Neuronal stem cell (in vitro differentiated cells): ENCODE measurements at places on chromosomes 7 and 10.
A peak's percentile ranks its signal among the peaks of the same experiment; 100 is the strongest.

DNA sequence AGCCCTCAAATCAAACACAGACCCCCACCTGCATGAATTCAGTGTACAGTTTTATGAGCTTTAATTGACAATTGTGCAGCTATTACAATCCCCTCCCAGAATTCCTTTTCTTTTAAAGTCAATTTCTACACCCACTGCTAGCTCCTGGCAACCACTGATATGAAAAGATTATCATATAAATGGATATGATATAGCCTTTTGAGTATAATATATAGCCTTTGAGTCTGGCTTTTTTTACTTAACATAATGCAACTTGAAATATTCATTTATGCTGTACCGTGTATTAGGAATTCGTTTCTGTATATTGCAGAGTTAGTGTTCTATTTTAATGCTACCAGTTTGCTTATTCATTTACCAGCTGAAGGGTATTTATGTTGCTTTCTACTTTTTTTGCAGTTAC lies 127.7 kb downstream of the CCSER2 start:
- no peak overlapping the region for H3K27ac ChIP-seq
- no peak for DNase-seq
- H3K36me3 ChIP-seq: no peaks in the 10 kb centered on the region
- no peak overlapping the region for H3K4me3 ChIP-seq

GRCh38 chr10:110664483-110665420 lies 20.6 kb downstream of the RBM20 start:
- H3K27me3 ChIP-seq: peaks cover 39% of the 10 kb centered on the region
- no peak overlapping the region for H3K27ac ChIP-seq
- H3K4me1 ChIP-seq: no peaks in the 10 kb centered on the region
- no peak for DNase-seq

GRCh38 chr7:24545215-24545614 lies 28.0 kb upstream of the PALS2 start:
- H3K27me3 ChIP-seq: no peaks in the 10 kb centered on the region
- peaks cover 2% of the 10 kb centered on the region for H3K4me1 ChIP-seq
- no peak overlapping the region for H3K4me3 ChIP-seq

- H3K36me3 ChIP-seq: peaks cover 49% of the 10 kb centered on the region
- H3K27ac ChIP-seq: no peak overlapping the region
- H3K4me3 ChIP-seq: no peak overlapping the region
- no peak for DNase-seq
Measured at GRCh38 chr7:100360135-100360854, 2.4 kb downstream of the PILRB start.

DNA sequence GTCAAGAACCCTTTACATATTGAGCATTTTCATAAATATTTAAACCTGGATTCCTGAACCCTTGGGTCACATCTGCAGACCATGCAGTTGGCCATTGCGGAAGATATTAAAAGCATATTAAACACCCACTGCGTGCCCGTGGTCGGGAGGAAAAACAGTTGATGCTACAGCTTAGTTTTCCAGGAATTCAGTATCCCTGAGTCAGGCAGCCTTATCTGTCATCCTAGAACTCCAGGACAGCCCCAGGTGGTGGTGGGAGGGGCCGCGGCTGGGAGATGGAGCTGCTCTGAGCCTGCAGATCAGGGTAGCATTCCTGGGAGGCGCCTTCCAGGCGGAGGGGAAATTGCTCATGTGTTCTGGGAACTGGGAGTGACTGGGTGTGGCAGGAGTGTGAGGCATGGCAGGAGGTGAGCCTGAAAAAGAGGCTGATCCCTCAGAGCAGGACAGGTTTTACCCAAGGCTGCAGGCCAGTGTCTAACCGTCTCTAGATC lies 222.9 kb upstream of the SH2B2 start:
- no peaks in the 10 kb centered on the region for H3K27me3 ChIP-seq
- no peak overlapping the region for H3K4me3 ChIP-seq
- H3K36me3 ChIP-seq: no peaks in the 10 kb centered on the region
- H3K4me1 ChIP-seq: peaks cover 10% of the 10 kb centered on the region

DNA sequence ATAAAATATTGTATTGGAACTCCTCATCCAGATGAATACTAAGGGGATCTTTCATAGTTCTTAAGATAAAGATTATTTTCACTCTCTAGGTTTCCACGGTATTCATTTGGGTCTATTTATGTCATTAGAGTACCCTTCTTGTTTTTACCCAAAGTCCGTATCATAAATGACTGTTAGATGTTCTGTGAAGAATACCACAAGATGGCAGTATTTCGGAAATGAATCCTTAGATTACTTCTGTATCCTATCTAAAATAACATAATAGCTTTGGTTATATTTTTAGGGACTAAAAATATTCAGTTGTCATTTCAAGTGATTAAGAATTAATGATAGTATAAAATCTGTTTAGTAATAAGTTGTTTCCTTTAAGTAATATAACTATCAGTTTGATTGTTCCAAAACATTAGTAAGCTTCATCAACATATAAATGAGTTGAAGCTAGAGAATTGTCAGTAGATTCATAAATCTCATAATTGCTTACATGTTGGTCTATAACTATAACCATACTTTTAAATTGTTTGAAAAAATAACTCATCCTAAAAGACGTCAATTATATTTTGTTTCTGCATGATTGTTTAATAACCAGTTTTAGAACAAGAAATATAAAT lies 337.5 kb upstream of the KCND2 start:
- H3K27me3 ChIP-seq: no peaks in the 10 kb centered on the region
- DNase-seq: peak; percentile 4
- H3K4me3 ChIP-seq: no peak overlapping the region
- no peak overlapping the region for H3K27ac ChIP-seq

DNA sequence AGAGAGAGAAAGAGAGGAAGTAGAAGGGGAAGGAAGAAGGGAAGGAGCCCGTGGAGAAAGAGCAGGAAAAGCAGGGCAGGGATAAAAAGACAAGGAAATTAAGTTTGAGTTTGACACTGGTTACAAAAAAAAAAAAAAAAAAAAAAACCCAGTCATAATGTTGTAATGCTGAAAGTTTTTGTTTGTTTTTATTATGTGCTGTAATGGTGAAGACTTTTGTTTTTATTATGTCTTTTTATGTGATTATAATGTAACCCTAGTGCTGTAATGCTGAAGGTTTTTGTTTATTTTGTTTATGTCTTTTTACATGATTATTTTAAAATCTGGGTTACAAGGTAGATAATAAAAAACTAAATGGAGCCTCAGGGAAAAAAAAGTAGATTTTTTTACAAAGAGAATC lies 184.8 kb downstream of the SEMA3A start:
- no peaks in the 10 kb centered on the region for H3K4me1 ChIP-seq
- H3K27me3 ChIP-seq: no peaks in the 10 kb centered on the region
- H3K36me3 ChIP-seq: no peaks in the 10 kb centered on the region
- no peak overlapping the region for H3K4me3 ChIP-seq
- H3K27ac ChIP-seq: no peak overlapping the region

DNA sequence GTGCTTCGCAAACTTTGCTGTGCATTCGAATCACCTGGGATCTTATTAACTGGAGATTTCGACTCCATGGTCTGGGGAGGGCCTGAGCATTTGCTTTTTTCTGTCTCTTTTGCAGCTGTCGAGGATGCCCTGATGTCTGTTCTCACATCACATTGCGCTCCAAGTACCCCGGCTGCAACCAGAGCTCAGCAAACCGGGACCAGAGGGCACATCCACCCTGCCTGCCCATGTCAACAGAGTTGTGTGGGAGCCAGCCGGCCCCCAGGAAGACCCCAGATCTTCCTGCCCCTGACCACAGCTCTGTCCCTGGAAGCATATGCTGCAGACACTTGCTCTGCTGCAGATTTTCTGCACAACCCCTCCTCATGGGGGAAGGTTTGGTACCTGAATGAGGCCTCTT lies 180.8 kb downstream of the ADARB2 start:
- no peak overlapping the region for H3K27ac ChIP-seq
- no peak overlapping the region for H3K4me3 ChIP-seq
- no peak for DNase-seq
- H3K27me3 ChIP-seq: no peaks in the 10 kb centered on the region

GRCh38 chr10:121070275-121071070 lies 219.3 kb downstream of the WDR11 start:
- no peak for DNase-seq
- peaks cover 2% of the 10 kb centered on the region for H3K4me1 ChIP-seq
- no peaks in the 10 kb centered on the region for H3K36me3 ChIP-seq

DNA sequence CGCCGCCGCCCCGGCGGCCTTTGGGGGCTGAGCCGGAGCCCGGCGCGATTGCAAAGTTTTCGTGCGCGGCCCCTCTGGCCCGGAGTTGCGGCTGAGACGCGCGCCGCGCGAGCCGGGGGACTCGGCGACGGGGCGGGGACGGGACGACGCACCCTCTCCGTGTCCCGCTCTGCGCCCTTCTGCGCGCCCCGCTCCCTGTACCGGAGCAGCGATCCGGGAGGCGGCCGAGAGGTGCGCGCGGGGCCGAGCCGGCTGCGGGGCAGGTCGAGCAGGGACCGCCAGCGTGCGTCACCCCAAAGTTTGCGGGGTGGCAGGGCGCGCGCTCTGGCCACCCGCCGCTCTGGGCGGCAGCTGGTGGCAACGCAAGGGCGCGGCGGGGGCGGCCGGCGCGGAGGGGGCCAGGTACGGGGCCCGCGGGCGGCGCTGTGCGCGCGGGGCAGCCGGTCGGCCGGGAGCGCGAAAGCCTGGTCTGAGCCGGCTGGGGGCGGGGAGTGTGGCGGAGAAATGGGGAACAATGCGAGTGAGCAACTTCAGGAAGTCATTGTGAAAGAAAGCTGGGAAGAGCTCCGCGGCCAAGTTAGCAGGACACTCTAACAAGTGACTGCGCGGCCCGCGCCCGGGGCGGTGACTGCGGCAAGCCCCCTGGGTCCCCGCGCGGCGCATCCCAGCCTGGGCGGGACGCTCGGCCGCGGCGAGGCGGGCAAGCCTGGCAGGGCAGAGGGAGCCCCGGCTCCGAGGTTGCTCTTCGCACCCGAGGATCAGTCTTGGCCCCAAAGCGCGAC lies at the start of gene IKZF1:
IKZF1 (plus strand) TSS at position 588 of the 782 bp plus-strand sequence. CDS start 14,346 bp downstream, outside the sequence.
- peaks cover 43% of the 10 kb centered on the region for H3K27me3 ChIP-seq
- H3K27ac ChIP-seq: no peak within 1 kb of the TSS
- H3K4me3 ChIP-seq: peak within 1 kb of the TSS; percentile 90

- H3K27me3 ChIP-seq: no peaks in the 10 kb centered on the region
- H3K4me3 ChIP-seq: no peak overlapping the region
Measured at GRCh38 chr7:73971322-73971703, 56.7 kb upstream of the ELN start.

DNA sequence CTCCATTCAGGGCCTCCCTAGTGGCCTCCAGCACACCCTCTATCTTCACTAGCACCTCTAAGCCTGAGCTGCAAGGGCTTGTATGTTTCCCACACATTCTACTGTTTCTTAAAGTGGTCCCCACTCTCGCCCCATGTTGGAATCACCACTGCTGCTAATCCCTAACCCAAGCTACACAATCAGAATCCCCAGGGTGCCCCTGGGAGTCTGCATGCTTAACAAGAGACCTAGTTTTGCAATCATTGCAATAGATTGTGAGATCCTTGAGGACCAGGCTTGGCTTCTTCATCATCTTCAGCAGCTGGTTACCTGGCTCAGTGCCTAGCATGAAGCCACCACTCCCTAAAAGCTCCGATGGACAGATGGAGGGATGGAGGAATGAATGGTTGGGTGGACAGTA lies 113.9 kb downstream of the MYOF start:
- no peak overlapping the region for H3K4me3 ChIP-seq
- H3K27me3 ChIP-seq: no peaks in the 10 kb centered on the region
- H3K36me3 ChIP-seq: no peaks in the 10 kb centered on the region
- no peaks in the 10 kb centered on the region for H3K4me1 ChIP-seq
- no peak overlapping the region for H3K27ac ChIP-seq

- H3K27me3 ChIP-seq: peaks cover 17% of the 10 kb centered on the region
- DNase-seq: no peak
- H3K4me1 ChIP-seq: no peaks in the 10 kb centered on the region
- peak overlapping the region; percentile 53 for H3K4me3 ChIP-seq
Measured at GRCh38 chr10:3067859-3068179, 471 bp downstream of the PFKP start.

GRCh38 chr7:22351329-22351692 lies 5.6 kb downstream of the RAPGEF5 start:
- H3K36me3 ChIP-seq: no peaks in the 10 kb centered on the region
- H3K4me3 ChIP-seq: no peak overlapping the region
- no peak for DNase-seq

DNA sequence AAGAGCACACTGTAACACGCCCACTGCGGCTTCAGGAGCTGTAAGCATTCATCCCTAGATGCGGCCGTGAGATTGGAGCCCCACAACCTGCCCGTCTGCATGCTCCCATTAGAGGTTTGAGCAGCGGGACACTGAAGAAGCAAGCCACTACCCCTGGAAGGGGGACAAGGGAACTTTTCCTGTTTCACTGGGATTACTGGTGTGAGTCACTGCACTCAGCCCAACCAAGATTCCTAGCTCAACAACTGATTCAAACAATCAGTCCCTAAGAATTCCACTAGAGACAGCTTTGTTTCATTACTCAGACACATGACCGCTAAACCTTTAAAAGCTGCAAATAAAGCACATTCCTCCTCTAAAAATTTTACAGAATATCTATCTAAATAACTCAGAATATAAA lies 69.8 kb downstream of the ORC5 start:
- peak overlapping the region; percentile 15 for H3K27ac ChIP-seq
- H3K27me3 ChIP-seq: no peaks in the 10 kb centered on the region
- H3K4me3 ChIP-seq: no peak overlapping the region

- no peak overlapping the region for H3K27ac ChIP-seq
- DNase-seq: no peak
- H3K4me3 ChIP-seq: no peak overlapping the region
- H3K27me3 ChIP-seq: no peaks in the 10 kb centered on the region
- no peaks in the 10 kb centered on the region for H3K4me1 ChIP-seq
Measured at GRCh38 chr7:75951506-75951905, 36.6 kb downstream of the POR start.
